ENCODE measurements at places on chromosomes 12 and 14.

DNA sequence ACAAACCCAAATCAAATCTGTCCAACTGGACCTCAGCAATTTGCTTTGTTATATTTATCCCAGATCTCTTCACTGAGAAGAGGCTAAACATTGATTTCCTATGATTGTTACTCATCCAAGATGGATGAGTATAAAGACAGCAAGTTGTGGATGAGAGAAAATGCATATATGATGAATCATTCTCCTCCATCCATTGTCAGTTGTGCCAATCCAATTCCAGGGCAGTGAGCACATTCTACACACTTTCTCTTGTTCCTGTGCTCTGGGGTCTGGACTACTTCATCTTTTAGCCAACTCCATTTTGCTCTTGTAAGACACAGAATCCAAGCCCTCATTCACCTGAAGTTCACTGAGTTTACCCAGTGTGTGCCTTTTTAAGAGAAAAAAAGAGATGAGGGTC is 105.7 kb downstream of the GCH1 start:
- DNase-seq: no peak

DNA sequence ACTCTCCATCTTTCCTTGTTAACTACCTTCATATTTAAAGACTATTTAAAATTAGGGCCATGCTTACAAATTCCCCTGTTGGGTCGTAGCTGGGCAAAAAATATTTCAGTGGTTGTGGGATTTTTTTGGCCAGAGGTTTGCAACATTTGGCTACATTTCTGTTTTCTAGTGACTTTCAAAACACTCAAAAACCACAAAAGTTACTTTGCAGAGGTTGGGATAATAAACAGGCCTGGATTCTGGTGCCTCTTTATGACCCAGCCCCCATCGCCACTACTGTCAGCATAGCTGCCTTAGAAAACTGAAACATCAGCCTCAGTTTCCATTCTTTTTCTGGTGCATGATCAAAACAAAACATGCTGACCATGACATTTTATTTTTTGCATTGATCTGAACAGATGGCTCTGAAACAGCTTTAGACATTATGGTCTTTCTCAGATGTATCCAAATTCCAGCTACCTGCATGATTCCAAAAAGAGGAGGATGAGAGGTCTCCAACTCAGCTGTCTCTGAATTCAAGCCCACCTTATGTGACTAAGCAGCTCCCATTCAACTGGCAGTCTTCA is 5.2 kb downstream of the DPF3 start:
- no peak for DNase-seq

DNA sequence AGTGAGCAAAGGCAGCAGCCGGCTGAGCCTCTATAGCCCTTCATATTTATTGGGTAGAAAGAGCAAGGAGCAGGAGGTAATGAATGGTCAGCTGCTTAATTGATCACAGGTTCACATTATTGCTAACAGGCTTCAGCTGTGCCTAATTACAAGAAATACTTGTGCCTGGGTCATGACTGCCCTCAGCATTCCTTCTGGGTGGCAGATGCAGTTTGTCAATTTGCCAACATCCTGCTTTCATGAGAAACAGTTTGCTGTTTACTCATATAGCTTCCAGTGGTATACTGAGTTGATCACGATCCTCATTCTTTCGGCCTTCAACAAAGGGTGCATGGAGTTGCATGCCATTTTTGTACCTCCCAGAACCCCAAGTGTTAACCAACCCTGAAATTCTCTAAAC is 81.0 kb upstream of the PLEKHG7 start:
- no peak for DNase-seq

DNA sequence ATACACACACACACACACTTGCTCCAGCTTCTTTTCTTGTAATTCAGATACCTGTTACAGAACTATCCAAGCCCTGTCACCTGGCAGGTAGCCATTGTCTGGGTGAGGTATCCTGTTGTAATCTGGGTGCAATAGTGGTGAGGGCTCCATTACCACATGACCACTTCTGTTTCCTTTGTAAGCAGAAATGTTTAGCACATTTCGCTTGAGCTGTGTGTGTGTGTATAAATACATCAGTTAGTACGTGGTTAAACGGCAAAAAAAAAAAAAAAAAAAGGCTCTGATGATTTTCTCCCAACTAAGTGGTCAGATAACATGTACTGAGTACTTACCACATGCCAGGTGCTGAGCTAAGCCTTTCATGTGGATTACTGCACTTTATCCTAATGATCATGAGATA is 129.3 kb upstream of the SSTR1 start:
- no peak for DNase-seq

GRCh38 chr12:115320967-115321366 is 637.0 kb upstream of the TBX3 start:
- no peak for DNase-seq

DNA sequence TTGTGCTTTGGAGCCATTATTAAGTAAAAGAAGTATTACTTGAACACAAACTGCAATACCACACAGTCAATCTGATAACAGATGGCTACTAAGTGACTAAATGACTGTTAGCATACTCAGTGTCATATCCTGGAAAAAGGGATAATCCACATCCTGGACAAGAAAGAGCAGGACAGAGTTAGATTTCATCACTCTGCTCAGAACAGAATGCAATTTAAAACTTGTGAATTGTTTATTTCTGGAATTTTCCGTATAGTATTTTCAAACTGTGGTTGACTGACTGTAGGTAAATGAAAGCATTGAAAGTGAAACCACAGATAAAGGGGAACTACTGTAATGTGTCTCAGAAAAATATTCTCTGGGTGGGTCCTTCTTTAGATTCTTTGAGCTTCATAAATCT is 458.8 kb downstream of the TMEM117 start:
- no peak for DNase-seq

- DNase-seq: no peak
Measured at GRCh38 chr14:39548358-39548757, 116.1 kb upstream of the FBXO33 start.

DNA sequence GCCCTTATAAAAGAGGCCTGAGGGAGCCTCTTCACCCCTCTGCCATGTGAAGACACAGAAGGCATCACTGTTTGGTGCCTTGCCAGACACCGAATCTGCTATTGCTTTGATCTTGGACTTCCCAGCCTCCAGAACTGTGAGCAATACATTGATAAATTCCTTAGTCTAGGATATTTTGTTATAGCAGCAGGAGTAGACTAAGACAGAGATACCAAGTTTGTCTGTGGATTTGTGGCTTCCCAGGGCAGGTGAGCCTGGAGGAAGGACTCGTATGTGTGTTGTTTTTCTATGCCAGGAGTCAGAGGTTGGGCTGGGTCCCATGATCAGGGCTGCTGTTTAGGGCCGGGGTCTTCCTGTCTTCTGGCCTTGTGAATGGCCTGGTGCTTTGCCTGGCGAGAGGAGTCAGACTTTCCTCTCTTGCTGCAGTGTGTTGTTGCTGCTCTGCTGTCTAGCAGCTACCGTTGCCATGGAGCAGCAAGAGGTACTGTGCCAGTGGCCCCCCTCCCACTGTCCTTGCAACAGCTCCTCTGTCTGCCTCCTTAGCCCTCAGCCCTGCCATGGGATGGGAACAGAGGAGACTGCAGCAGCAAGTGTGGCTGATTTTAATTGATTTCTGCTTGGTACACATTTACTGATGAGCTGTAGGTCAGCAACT is 111.2 kb downstream of the CHST11 start:
- DNase-seq: no peak

DNA sequence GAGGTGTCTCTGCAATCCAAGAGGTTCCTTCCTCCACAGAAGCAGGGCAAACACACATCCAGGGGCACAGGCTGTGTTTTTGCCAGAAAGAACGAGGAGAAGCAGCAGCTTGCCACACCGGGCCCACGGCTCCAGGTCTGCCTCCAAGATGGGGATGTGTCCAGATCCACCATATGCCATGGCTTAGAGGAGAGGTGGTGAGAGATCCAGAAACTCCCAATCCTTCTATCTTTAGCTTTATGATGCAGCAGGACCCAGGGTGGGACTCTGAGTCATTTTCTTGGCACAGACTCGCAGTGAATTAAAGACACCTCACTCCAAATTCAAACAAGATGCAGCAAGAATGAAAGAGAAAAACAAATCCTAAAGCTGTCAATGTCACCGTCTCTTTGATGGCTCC is 481.4 kb upstream of the TMEM132C start:
- DNase-seq: no peak

- peak; percentile 32 for DNase-seq
Measured at GRCh38 chr12:93571925-93572711, at the start of gene SOCS2. SOCS2 (plus strand) TSS chr12:93572675; CDS start chr12:93572898, 223 bp downstream.

DNA sequence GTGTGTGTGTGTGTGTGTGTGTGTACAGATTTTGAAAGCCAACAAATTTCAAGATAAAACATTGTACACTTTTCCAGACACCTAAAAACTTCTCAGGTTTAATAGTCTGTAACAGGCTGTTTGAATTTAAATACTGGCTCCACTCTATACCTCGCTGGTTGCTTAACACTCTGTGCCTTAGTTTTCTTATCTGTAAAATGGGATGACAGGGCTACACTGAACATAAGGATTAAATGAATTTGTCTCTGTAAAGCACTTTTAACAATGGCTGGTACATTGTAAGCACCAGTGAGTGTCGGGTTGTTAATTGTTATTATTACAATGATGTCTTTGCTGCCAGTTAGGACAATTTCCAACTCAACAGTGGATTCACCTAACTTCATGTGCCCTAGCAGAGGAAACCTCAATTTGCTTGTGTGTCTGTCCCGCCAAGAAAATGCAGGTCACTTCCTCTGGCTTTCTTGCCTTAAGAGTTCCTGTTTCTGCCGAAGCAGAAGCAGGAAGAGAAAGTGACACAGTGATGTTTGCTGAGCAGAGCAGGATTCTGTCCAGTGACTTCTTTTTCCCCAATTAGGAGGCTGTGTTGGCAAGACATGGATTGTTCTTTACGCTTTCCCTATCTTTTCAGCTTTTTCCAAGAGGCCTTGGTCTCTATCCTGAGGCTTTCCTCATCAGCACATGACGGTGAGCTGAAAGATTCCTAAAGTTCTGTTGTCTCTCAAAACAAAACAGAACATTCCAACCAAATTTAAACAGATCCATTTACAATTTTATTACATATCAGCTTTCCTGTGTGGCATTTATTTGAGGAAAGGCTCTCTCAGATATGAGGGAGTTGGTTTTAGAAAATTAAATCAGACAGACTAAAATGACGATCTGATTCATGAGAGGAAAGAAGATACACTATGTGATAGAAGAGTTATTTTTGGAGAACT is 154.1 kb upstream of the ATP2B1 start:
- no peak for DNase-seq

GRCh38 chr12:103556890-103557627 is 30.0 kb upstream of the STAB2 start:
- no peak for DNase-seq

DNA sequence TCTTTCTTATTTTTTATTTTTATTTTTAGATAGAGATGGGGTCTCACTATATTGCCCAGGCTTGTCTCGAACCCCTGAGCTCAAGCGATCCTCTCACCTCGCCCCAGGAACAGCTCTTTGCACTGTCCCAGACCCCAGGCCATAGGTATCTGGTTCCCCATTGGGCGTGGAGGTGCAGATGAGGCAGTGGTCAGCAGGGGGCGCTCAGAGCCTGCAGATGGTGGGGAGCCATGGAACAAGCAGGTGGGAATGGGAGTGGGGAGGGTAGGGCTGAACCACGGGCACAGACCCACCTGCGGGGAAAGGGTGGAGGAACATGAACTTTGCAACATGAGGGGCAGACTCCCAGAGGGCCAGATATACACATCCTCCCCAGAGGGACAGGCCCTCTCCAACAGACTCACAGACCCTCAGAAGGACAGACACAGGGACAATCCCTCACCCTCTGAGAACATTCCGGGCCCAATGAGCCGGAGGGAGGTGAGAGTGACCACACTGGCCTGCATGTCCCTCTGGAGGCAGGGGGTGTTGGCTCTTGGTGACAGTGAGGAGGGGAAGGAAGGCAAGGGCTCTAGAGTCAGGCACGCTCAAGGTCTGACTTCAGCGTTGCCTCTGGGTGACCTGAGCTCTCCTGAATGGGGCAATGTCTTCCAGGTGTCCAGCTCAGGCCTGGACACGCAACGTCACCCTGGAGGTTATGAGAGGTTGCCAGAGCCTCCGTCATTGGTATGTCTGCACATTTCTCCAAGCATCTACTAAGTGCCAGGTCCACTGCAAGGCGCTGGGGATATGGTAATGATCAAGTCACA is 34.9 kb downstream of the KRT80 start:
- peak; percentile 60 for DNase-seq

DNA sequence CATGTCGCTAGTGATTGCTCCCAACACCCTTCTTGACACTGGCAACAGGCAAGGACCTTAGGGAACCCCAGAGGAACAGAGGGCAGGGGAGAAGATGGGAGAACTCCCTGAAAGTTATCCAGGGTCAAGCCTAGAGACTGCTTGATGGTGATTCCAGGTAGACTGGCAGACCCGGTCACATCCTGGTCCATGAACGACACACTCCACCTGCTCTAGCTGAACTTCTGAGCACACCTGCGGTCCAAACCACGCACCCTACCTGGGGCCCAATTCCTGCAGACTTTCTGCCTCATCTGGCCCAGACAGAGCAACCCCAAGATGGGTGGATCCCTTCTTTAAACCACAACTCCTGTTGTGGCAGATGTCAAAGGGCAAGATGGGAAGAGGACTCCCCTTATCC is 34.2 kb downstream of the NCKAP5L start:
- no peak for DNase-seq

DNA sequence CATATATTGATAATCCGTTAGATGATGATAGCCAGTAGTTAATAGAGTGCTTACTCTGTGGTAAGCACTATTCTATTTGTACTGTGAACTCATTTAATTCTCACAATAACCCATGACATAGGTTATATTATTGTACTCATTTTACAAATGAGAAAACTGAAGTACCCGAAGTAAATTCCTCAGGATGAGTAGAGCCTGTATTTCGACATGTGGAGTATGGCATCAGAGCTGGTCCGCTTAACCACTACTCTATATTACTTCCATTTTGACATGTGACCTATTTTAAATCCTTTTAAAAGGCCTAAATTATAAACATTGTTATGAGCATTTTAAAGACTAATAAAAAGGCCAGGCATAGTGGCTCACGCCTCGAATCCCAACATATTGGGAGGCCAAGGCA is 8.0 kb upstream of the RAP1B start:
- no peak for DNase-seq

- DNase-seq: no peak
Measured at GRCh38 chr12:64797156-64797555, 27.3 kb upstream of the TBC1D30 start.

- no peak for DNase-seq
Measured at GRCh38 chr14:79639613-79640012, 571.7 kb downstream of the DIO2 start.

DNA sequence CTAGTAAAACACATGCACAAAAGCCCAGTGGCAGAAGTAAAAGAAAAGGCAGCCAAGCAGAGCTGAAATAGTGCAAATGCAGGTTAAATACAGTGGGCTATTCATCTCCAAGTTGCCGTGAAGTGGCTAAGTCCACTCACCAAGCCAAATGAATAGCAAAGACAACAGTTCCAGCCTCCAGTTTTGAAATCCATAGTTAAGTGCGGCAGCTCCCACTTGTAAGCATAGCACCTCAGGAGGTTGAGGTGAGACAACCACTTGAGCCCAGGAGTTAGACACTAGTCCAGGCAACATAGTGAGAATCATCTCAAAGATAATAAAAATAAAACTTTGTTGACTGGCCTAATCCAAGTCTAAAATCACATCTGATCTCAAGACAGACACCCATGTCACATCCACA is 9.8 kb upstream of the PHLDA1 start:
- DNase-seq: no peak

- no peak for DNase-seq
Measured at GRCh38 chr14:24353559-24354481, 14.0 kb upstream of the RIPK3 start.

- DNase-seq: no peak
Measured at GRCh38 chr12:12918781-12919389, 27.5 kb downstream of the GPRC5A start.

- DNase-seq: no peak
Measured at GRCh38 chr12:94550964-94551363, 91.3 kb upstream of the CEP83 start.

Measured in pancreas (tissue), 10 donors.